ENCODE measurements at places on chromosomes 11 and 22.

- DNase-seq, result peak; percentile 52
Measured at GRCh38 chr11:69000831-69001242, 12.2 kb downstream of the MRGPRF start.

DNA sequence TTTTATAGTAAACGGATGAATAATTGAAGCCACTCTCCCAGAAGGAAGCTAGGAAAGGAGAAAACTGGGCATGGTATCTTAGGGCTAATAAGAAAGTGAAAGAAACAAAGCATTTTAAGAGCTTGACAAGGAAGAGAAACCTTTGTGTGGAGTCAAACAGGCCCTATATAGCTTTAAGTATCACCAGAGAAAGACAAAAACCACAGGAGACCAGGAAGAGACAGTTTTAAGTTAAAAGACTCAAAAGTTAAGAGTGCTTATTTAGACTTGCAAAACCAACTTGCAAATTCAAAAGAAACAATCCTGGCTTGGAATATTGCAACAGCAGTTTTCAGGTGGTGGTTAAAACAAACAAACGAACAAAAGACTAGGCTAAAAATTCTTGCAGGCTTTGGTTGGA lies 3.4 kb downstream of the PAK1 start:
- DNase-seq, result no peak

DNA sequence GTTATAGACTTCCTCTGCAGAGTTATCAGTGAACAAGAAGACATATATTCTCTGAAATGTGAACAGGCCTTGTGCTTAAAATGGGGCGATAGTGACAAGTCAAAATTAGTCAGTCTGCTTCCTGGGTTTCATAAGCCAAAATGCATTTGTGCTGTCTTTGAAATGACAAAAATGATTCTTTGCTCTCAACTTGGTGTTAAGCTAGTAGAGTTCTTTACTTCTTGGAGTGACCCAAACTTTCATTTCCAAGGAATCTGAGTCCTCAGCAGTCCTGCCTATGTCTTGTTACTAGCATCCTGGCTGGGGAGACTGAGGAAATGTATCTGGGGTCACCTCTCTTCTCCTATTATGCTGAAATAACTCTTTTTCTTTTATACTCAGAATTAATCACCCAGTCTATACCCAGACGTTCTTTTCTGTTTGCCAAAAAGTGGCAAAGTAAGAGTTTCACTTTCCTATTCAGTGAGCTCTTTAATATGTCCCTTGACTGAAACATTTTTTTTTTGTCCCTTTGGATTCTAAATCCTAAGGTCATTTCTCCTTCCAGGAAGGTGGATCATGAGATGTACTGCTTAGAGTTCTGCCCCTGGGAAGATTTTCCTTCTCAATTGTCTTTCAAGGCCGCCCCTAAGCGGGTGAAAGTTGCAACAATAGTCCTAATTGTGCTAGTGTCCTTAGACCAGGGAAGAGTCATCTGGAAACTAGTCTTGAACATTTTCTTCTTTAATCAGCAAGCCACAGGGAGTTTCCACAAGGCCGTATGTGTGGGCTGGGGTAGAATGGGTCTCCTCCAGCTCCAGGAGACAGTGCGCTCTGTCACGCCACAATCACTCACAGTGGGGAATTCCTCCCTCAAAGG lies 53.0 kb upstream of the RDX start:
- no peak for DNase-seq

GRCh38 chr11:75450826-75451821 lies 18.1 kb upstream of the KLHL35 start:
- no peak for DNase-seq

DNA sequence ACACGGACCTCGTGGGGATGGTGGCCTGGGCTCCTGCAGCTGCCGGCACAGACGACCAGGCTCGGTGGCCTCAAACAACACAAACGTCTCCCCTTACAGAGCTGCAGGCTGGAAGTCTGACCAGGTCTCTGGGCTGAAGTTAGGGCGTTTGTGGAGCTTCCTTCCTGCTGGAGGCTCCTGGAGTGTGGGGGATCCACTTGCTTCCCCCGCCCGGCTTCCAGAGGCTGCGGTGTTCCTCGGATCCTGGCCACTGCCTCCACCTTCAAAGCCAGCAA lies 313.5 kb downstream of the CTTN start:
- DNase-seq, result no peak

GRCh38 chr22:50526834-50527801 lies 1.7 kb upstream of the SCO2 start:
- DNase-seq, result no peak

- DNase-seq, result peak; percentile 79
Measured at GRCh38 chr11:83157594-83158356, 844 bp downstream of the PCF11 start.

DNA sequence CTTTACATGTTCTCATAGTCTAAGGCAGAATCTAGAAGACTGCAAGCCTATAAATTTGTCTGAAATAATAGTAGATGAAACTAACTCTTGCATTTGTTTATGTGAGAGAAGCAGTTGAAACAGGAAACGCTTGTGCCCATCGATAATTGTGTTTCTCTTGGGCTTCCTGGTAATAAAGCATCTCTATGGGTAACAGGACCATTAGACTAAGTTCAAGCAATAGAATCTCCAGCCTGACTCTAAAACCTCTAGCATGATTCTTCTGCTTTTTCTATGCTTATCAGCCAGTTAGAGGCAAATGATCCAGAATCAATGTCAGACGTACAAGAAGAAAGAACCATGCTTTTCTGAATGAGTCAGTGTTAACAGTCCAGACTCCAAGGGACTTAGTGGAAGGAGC lies 1734.4 kb downstream of the LRRC4C start:
- no peak for DNase-seq

DNA sequence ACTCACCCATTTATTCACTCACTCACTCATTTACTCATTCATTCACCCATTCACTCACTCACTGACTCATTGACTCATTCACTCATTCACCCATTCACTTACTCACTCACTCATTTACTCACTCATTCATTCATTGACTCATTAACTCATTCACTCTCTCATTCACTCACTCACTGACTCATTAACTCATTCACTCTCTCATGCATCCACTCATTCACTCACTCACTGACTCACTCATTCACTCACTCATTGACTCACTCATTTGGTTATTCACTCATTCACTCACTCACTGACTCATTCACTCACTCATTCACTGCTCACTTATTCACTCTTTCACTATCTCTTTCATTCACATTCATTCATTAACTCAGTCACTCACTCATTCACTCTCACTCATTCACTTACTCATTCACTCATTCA lies 2.5 kb upstream of the MUC5AC start:
- peak; percentile 38 for DNase-seq

GRCh38 chr11:59207988-59208451 lies 4.7 kb downstream of the MPEG1 start:
- peak; percentile 74 for DNase-seq

DNA sequence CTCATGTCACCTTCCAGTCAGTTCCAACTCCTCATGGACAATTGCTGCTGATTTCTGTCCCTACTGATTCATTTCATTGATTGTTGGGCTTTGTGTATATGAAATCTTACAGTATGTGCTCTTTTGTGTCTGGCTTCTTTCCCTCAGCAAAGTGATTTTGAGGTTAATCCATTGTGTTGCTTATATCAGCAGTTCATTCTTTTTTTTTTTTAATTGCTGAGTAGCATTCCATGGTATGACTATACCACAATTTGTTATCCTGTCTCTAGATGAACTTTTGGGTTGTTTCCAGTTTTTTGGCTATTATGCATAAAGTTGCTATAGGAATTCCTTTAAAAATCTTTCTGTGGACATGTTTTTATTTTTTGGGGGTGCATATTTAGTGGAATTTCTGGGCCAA lies 59.9 kb downstream of the NXPE1 start:
- no peak for DNase-seq

DNA sequence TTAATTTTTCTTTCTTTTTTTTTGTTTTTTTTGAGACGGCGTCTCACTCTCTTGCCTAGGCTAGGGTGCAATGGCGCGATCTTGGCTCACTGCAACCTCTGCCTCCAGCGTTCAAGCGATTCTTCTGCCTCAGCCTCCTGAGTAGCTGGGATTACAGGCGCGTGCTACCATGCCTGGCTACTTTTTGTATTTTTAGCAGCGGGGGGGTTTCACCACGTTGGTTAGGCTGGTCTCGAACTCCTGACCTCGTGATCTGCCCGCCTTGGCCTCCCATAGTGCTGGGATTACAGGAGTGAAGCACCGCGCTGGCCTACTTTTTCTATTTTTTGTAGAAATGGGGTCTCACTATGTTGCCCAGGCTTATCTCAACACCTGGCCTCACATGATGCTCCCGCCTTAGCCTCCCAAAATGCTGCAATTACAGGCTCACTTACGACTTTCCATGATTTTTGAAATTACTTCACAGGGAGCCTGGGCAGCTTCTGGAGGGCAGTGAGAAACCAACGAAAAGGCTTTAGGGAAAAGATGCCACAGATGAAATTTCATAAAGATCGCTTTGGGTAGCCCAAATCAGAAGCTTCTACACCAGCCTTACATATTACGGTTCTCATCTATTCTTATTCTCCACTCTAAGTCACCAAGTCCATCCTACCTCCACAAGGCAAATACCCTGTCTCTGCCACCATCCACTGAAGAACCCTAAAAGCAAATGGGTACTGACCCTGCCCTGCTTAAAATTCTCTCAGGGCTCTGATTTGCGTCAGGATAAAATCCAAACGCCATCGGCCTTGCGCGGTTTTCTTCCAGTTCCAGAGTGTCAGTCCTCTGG lies 866 bp upstream of the RRM1 start:
- DNase-seq, result peak; percentile 19

GRCh38 chr11:61494381-61494961 lies 14.1 kb upstream of the LRRC10B start:
- DNase-seq, result no peak

DNA sequence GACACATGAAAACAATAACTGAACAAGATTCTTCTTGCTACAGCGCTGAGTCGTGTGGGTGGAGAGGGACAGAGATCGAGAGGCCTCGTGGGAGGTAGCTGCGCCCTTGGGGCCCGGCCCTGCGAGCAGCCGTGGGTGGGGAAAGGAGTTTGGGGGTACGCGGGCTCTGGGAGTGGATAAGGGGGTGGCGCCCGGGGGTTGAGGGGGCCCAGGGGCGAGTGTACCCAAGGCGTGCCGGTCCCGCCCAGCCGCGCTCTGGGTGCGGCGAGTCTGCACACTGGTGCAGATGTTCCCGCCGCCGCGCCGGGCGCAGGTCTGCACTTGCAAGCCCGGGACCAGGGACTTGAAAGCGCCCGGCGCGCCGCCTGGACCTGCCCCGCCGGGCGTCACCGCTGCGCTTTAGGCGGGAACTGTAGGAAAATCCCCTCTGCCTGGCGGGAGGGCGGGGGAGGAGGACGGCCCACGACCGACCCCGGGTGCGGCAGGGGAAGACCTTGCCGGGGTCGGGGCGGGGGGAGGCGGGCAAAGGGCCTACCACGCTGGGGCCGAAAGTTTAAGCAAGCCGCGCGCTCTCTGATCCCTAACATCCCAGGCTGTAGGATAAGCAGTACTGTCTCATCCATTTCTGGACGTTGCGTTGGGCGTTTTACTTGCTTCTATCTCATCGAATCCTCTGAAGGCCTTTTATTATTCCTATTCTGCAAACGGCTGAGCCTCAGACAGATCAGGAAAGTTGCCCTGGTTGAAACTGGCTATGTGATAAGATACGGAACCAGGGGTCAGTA lies 1.4 kb upstream of the KREMEN1 start:
- no peak for DNase-seq

GRCh38 chr11:77200351-77201268 lies 72.6 kb downstream of the MYO7A start:
- no peak for DNase-seq

DNA sequence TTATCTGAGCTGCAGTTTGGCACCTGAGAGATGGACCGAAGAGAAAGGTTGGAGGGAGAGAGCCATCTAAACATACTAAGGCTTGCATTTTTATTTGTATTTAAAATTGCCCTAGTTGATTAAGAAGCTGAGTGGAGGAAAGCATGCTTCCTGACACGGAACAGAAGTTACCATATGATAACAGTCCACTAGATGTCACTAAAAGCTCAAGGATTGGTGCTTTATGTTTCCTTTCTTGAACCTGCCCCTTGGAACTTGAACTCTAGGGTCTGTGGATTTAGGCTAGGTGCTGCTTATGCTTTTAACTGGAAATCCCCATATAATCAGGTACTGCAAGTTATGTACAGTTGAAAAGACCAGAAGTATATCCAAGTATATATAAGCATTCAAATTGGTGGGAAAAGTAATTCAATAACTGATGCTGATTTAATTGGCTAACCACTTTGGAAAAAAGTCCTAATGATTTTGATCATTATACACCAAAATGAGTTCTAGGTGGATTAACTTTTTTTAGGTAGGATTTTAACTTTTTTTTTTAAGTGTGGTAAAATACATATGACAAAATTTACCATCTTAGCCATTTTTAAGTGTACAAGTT lies 9.5 kb downstream of the RBMXL2 start:
- peak; percentile 72 for DNase-seq

DNA sequence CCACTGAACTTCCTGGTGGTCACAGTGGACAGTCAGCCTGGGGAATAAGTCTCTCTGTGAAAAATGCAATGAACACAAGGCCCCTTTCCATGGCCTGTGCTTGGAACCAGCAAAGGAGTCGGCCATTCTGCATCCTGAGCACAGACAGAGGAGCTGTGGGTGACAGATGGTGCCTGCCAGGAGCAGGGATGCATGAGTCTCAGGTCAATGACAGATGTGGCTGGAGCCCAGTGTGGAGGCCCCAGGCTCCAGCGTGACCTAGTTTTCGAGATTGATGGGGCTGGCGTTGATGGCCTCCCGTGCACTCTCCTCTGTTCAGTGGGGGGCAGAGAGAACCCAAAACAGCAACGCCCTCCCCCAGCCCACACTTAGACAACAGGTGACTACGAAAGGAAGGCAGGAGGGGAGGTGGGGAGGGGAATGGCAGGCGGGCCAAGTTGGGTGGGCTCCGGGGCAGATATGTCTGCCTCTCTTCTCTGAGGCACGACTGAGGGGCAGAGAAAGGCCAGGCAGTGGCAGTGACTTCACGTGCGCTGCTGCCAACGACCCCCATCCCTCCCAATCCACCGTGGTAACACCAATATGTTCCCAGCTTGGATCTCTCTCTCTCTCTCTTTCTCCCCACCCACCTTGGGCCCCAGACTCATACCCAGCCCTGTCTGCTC lies 34.4 kb upstream of the CD5 start:
- no peak for DNase-seq

- peak; percentile 21 for DNase-seq
Measured at GRCh38 chr11:124898711-124899110, 1.0 kb upstream of the ROBO4 start.

DNA sequence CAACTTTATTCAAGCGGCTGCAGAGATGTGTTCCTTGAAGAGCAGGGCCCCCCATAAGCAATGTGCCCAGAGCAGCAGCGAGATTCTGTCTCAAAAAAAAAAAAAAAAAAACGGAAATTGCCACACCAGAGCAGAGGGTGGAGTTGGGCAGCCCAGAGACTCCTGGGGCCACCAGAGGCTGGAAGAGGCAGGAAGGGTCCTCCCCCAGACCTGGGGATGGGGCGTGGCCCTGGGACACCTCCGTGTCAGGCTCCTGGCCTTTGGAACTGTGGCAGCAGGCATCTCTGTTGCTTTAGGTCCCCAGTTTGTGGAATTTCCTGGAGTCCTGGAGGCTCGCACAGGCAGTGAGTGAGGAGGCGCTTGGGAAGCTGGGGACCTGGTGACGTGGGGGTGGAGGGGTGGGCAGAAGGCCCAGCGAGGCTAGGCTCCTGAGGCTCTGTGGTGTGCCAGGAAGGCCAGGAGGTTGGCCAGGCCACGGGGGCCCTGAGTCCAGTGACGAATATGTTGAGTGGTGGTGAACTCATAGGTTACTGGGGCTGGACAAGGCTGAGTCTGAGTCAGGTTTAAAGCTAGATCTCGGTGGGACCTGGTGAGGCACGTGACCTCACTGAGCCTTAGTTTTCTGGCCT lies 735.6 kb downstream of the BRD1 start:
- peak; percentile 3 for DNase-seq

- DNase-seq, result no peak
Measured at GRCh38 chr11:78370406-78371172, 47.0 kb downstream of the GAB2 start.

- no peak for DNase-seq
Measured at GRCh38 chr22:29302402-29302680, 4.1 kb upstream of the GAS2L1 start.

Measured in RKO (cell line).